ENCODE measurements at places on chromosomes 2 and 18. TPM values are rescaled to one million over a fixed set of nuclear protein-coding genes. Genes with fewer than 3 reads are reported as not detected.
A peak's percentile ranks its signal among the peaks of the same experiment; 100 is the strongest.

- H3K27me3 ChIP-seq, result no peaks in the 10 kb centered on the region
- peak overlapping the region; percentile 74 for H3K27ac ChIP-seq
- H3K4me1 ChIP-seq, result peaks cover 43% of the 10 kb centered on the region
- DNase-seq, result peak; percentile 23
These were observed 314.4 kb upstream of the ZEB2 start for GRCh38 chr2:144834363-144834762.

GRCh38 chr2:104428155-104428554, 425.8 kb upstream of the POU3F3 start:
- H3K4me3 ChIP-seq, result no peak overlapping the region
- H3K27ac ChIP-seq, result no peak overlapping the region
- H3K27me3 ChIP-seq, result no peaks in the 10 kb centered on the region
- no peaks in the 10 kb centered on the region for H3K4me1 ChIP-seq
- H3K36me3 ChIP-seq, result no peaks in the 10 kb centered on the region

Gene UGT1A8
- total RNA-seq, result not detected

- H3K36me3 ChIP-seq, result no peaks in the 10 kb centered on the region
- H3K27ac ChIP-seq, result no peak overlapping the region
- H3K4me1 ChIP-seq, result no peaks in the 10 kb centered on the region
- H3K27me3 ChIP-seq, result no peaks in the 10 kb centered on the region
- DNase-seq, result no peak
- H3K4me3 ChIP-seq, result no peak overlapping the region
These were observed 241.4 kb downstream of the MYCN start for GRCh38 chr2:16181741-16182090.

DNA sequence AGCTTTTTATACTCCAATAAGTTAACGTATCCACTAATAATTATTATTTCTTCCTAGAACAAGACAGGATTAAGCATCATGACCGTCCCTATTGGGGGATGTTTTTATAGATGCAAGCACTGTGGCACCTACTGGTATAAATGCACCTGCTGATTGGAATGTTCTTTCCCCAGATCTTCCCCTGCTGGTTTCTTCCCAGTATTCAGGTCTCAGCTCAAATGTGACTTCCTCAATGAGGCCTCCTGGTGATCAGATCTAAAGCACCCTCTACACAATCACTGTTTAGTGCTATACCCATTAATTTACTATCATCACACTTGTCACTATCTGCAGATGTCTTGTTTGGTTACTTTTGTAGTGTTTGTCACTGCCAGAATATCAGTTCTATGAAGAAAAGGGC, 3.9 kb upstream of the TYMS start:
- H3K4me3 ChIP-seq, result no peak overlapping the region
- no peaks in the 10 kb centered on the region for H3K4me1 ChIP-seq
- H3K27ac ChIP-seq, result no peak overlapping the region

DNA sequence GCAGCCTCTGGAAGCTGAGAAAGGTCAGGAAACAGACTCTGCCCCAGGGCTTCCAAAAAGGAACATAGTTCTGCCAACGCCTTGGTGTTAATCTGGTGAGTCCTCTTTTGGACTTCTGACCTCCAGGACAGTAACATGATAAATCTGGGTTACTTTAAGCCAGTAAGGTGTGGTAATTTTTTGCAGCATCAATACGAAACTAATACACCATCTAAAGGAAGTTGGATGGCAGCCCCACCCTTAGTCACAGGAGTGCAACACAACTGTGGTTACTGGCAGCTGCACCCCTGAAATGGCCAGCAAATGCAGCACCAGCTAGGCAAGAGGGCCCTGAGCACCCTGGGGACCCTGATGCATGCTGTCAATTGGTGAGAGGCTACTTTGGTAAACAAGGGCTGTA, 25.8 kb downstream of the CREG2 start:
- H3K4me1 ChIP-seq, result peaks cover 10% of the 10 kb centered on the region
- no peaks in the 10 kb centered on the region for H3K27me3 ChIP-seq
- peak; percentile 21 for DNase-seq

DNA sequence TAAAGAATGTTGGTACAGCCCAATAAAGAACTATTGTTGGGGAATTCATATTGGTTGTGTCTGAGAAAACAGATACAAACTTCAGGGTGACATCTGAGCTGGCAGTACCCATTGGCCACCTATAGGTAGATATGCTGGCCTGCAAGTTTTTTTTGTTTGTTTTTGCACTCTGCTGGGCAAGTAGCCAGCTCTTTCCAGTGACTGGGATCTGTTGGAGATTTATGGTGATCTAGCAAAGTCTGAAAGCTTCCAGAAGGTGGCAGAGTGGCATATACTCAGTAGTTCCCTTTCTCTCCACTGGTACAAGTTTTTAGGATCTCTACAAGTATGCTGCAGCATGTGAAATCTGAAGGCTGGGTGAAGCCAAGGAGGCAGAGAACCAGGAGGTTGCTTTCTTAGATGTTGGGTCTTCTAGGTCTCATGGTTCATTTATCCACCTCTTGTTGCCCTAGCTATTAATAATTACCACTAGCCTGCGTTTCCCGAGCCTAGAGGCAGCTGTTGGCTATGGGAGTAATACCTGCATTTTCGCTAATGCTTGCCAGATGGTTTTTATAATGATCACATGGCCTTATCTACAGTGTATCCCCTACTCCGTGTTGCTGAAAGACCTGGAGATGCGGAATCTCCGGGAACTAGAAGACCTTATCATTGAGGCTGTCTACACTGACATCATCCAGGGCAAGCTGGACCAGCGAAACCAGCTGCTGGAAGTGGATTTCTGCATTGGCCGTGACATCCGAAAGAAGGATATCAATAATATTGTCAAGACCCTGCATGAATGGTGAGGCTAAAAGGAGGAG, 9.5 kb downstream of the COPS7B start:
- peak; percentile 74 for DNase-seq
- no peaks in the 10 kb centered on the region for H3K27me3 ChIP-seq
- H3K4me3 ChIP-seq, result no peak overlapping the region
- H3K36me3 ChIP-seq, result peaks cover 28% of the 10 kb centered on the region
- no peaks in the 10 kb centered on the region for H3K4me1 ChIP-seq

- DNase-seq, result peak; percentile 94
- peaks cover 26% of the 10 kb centered on the region for H3K4me1 ChIP-seq
- no peaks in the 10 kb centered on the region for H3K27me3 ChIP-seq
- no peak overlapping the region for H3K4me3 ChIP-seq
These were observed 66.2 kb downstream of the HS1BP3 start for GRCh38 chr2:20584399-20585358.

DNA sequence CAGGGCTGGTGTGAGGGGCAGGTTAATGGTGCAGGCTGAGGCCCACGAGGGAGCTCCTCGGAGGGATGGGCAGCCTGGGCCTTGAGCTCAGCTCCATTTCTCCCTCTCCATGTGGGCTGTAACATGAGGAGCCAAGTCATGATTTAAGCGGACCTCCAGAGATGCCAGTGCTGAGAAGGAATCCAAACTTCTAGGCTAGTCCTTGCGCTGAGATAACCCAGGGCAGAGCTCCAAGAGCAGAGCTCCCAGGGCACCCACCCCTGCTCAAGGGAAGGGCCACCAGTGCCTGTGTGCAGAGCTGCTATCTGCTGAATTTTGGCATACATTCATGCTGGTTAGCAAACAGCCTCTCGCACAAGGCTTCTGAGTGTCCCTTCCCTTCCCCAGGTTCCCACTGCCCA, 95.1 kb downstream of the MRO start:
- no peaks in the 10 kb centered on the region for H3K4me1 ChIP-seq
- H3K27ac ChIP-seq, result no peak overlapping the region
- DNase-seq, result no peak
- H3K36me3 ChIP-seq, result no peaks in the 10 kb centered on the region
- H3K27me3 ChIP-seq, result no peaks in the 10 kb centered on the region

Gene IDH1
- 63.7 TPM for total RNA-seq

DNA sequence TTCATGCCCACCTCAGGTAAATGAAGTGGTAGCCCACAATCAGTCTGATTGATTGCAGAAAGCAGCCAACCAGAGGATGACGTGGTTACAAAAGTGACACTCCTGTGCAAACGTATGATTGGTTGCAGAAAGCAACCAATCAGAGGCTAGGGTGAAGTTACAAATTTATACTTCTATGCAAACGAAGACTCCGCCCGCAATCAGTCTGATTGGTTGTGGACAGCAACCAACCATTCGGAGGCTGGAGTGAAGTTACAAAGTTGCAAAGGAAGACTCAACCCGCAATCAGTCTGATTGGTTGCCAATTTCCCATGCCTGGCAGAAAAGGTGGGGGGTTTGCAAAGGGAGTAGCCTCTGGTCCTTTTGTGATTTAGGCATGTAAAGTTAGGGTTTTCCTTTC, 4.0 kb upstream of the SLC3A1 start:
- no peak for DNase-seq
- peaks cover 22% of the 10 kb centered on the region for H3K4me1 ChIP-seq
- no peak overlapping the region for H3K4me3 ChIP-seq
- no peaks in the 10 kb centered on the region for H3K36me3 ChIP-seq

Gene RBFA
- 28.2 TPM for total RNA-seq

Gene CYP27A1
- 4.1 TPM for total RNA-seq

GRCh38 chr2:216693414-216694080, 1.8 kb downstream of the IGFBP5 start:
- no peak for DNase-seq
- H3K27ac ChIP-seq, result no peak overlapping the region
- peak overlapping the region; percentile 81 for H3K4me3 ChIP-seq
- no peaks in the 10 kb centered on the region for H3K27me3 ChIP-seq

GRCh38 chr2:28488083-28488830, 7.6 kb upstream of the PLB1 start:
- H3K27ac ChIP-seq, result no peak overlapping the region
- no peak overlapping the region for H3K4me3 ChIP-seq
- H3K27me3 ChIP-seq, result no peaks in the 10 kb centered on the region

- peaks cover 24% of the 10 kb centered on the region for H3K4me1 ChIP-seq
- DNase-seq, result peak; percentile 90
- peak overlapping the region; percentile 98 for H3K27ac ChIP-seq
- H3K27me3 ChIP-seq, result no peaks in the 10 kb centered on the region
- H3K36me3 ChIP-seq, result no peaks in the 10 kb centered on the region
These were observed 584 bp downstream of the AAK1 start for GRCh38 chr2:69642709-69643601.

- no peaks in the 10 kb centered on the region for H3K27me3 ChIP-seq
- DNase-seq, result peak; percentile 91
- no peaks in the 10 kb centered on the region for H3K36me3 ChIP-seq
- no peak overlapping the region for H3K4me3 ChIP-seq
- H3K27ac ChIP-seq, result no peak overlapping the region
- H3K4me1 ChIP-seq, result peaks cover 24% of the 10 kb centered on the region
These were observed 16.7 kb downstream of the LHCGR start for GRCh38 chr2:48738806-48739205.

Gene IL36RN
- total RNA-seq, result not detected

Gene CHRNG
- not detected for total RNA-seq

- H3K4me1 ChIP-seq, result no peaks in the 10 kb centered on the region
- H3K27ac ChIP-seq, result no peak overlapping the region
- H3K4me3 ChIP-seq, result no peak overlapping the region
- no peaks in the 10 kb centered on the region for H3K36me3 ChIP-seq
These were observed 579.3 kb downstream of the PIK3C3 start for GRCh38 chr18:42534313-42534712.

GRCh38 chr2:198639580-198639979, 818.2 kb downstream of the SATB2 start:
- H3K4me3 ChIP-seq, result no peak overlapping the region
- H3K4me1 ChIP-seq, result 0 out of 2 replicates have a peak, but pooled peaks cover 12% of the 10 kb centered on the region
- DNase-seq, result peak; percentile 33
- no peaks in the 10 kb centered on the region for H3K36me3 ChIP-seq

GRCh38 chr18:13406736-13407135, 188.2 kb downstream of the LDLRAD4 start:
- DNase-seq, result no peak
- no peaks in the 10 kb centered on the region for H3K4me1 ChIP-seq
- H3K4me3 ChIP-seq, result no peak overlapping the region
- H3K36me3 ChIP-seq, result no peaks in the 10 kb centered on the region
- no peak overlapping the region for H3K27ac ChIP-seq

Gene NOP58
- 49.3 TPM for total RNA-seq

Gene KIDINS220
- 52.2 TPM for total RNA-seq

DNA sequence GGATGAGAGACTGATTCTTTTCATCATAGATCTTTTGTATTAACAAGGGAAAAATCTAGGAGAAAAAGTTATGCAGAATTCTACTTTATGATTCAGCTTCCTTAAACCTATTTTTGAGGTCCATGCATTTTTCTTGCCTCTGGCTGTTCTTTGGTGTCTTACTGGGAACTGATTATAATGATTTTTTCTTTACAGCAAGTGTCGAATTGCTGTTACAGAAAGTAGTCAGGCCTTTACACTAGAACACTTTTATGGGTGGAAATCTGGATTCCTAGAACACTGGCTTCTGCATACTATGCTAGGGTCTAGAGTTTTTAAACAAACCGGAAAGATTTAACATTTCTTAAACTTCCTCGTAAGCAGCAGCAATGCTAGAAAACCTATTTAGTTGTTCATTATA, 302.6 kb downstream of the NUP35 start:
- no peaks in the 10 kb centered on the region for H3K27me3 ChIP-seq
- DNase-seq, result no peak
- H3K27ac ChIP-seq, result no peak overlapping the region
- H3K4me3 ChIP-seq, result no peak overlapping the region
- H3K4me1 ChIP-seq, result no peaks in the 10 kb centered on the region

- DNase-seq, result peak; percentile 38
- H3K4me1 ChIP-seq, result no peaks in the 10 kb centered on the region
- H3K4me3 ChIP-seq, result no peak overlapping the region
- H3K27ac ChIP-seq, result no peak overlapping the region
- H3K27me3 ChIP-seq, result no peaks in the 10 kb centered on the region
- H3K36me3 ChIP-seq, result 0 out of 2 replicates have a peak, but pooled peaks cover 4% of the 10 kb centered on the region
These were observed 129.8 kb downstream of the BCL2L11 start for GRCh38 chr2:111250448-111251030.

Gene CIB4
- not detected for total RNA-seq

- no peak overlapping the region for H3K4me3 ChIP-seq
- DNase-seq, result no peak
- no peaks in the 10 kb centered on the region for H3K36me3 ChIP-seq
- H3K27me3 ChIP-seq, result no peaks in the 10 kb centered on the region
- no peak overlapping the region for H3K27ac ChIP-seq
These were observed 83.7 kb upstream of the SPATS2L start for GRCh38 chr2:200222791-200223190.

DNA sequence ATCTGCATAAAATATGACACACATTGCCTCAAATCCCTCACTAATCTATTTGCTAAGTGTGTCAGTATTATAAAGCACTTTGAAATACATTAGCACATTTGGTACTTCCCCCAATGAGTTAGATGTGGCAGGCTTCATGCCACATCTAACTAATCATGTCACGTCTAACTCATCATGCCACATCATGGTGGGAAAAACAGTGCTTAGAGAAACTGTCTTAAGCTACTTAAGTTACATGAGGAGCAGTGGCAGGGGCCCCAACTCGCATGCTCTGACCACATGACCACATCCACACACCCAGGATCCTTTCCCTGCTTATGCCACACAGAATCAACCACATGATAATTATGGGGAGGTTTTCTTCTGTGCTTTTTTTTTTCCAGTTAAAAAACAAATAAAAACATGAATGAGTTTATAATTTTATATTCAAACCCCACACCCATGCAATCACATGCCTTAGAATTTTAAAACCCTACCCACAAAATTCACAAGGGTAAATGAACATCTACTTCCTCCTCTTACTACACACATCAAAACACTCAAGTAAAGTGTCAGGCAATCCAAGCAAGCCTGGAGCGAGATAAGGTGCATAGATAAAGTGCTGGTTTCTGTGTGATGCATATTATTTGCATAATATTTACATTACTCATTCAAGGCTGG, 1.6 kb downstream of the ABCA12 start:
- no peaks in the 10 kb centered on the region for H3K36me3 ChIP-seq
- H3K4me1 ChIP-seq, result peaks cover 28% of the 10 kb centered on the region

Measured in GM23248 (cell line).